ENCODE measurements at places on chromosomes 7 and 10.

DNA sequence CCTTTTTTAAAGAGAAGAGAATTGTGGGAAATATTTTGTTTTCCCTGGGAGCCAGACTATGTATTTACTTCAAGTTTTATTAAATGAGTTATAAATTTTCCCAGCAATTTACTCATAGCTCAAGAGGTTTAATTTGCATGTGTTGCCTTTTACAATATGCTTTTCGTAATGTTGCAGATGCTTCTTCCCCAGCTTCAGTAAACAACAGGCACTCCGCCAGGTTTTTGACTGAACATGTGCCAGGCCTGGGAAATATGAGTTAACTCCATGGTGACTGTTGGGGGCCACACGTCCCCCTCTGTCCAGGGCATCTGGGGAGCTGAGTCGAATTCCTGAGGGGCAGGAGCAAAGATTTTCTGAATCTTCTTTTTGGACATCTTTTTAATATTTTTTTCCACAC is 545.7 kb downstream of the LRMDA start:
- peak; percentile 54 for DNase-seq

DNA sequence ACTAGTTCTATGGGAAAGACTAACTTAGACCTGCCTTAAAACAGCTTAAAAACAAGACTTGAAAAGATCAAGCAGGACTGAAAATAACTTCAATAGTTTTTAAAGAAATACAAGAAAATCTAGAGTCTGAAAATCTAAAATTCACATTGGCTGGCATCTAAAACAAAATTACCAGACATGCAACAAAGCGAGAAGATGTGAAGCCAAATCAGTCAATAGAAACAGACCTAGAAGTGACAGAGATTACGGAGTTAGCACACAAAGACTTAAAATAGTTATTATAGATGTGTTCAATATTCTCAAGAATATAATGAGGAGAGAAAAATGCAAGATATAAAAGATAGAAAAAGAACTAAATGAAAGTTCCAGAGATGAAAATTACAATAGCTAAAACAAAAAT is 78.3 kb upstream of the DIP2C start:
- no peak for DNase-seq

GRCh38 chr10:85657476-85658113 is 709.0 kb downstream of the GRID1 start:
- DNase-seq: no peak

DNA sequence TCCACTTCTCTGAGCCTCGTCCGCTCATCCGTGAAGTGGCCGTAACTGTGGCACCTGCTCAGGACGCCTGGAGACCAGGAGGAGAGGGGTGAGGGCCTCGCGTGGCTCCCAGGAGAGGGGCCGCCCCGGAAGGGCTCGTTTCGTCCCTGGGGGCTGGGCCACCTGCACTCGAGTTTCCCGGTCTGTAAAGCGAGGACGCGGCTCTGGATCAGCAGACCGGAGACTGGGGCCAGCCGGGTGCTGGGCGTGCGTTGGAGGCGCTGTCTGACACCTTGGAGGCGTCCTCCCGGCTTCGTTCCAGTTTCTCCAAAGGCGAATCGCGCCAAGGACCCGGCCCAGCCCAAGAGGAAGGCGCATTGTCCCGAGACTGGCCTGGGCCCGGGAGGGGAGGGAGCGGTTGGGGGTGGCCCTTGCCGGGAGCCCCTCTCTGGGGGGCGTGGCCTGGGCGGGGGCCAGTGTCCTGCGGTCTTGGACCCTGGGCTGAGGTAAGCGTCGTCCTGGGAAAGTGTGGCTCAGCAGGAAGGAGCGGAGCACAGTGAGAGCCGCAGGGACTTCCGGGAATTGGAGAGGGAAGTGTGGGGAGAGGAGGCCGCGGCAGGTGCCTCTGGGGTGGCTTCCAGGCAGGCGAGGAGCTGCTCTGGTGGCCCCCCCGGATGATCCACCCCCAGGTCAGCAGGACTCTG is 89.6 kb downstream of the FOXL3 start:
- DNase-seq: no peak

- no peak for DNase-seq
These were observed 39.0 kb downstream of the ZNF438 start for GRCh38 chr10:30992681-30993080.

DNA sequence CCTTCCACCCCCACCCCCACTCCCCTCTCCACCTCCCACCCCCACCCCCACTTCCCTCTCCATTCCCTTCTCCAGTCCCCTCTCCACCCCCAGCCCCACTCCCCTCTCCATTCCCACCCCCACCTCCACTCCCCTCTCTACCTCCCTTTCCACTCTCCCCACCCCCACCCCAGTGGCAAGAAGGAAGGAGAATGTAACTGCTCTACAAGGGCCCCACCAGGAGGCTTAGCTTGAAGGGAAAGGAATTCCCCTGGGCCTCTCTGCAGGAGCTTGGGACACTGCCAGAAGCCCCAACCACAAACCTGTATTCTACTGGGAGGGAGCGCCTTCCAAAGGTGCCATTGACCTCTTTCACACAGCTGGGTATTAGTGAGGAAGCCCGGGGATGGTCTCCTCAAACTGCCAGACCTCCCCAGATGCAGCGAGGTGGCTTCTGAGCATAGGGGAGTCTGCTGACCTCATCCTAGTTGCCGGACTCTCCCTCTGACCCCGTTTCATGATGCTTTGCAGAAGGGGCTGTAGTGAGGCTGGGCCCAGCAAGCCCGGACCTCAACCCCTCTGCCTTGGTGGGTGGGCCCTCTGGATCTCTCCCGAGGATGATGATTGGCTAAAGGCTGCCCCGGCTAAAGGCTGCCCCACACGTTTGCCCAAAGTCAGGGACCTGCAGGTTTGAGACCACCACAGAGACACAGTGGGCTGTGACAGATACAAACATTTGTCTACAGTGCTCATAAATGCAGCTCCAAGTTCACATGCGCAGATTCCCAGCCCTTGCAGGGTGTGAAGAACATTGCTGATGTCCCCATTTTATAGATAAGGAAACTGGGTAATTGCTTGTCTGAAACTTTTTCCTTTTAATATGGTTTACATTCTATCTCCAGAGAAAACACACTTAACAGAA is 2.9 kb downstream of the DEPP1 start:
- DNase-seq: peak; percentile 23

- no peak for DNase-seq
These were observed 28.5 kb downstream of the OSBPL3 start for GRCh38 chr7:24951441-24951980.

Measured in NCI-H2171 (cell line).